ENCODE measurements at places on chromosomes 1 and 21. TPM values are rescaled to one million over a fixed set of nuclear protein-coding genes. Genes with fewer than 3 reads are reported as not detected.

- H3K4me3 ChIP-seq = no peak overlapping the region
- H3K4me1 ChIP-seq = no peaks in the 10 kb centered on the region
- no peaks in the 10 kb centered on the region for H3K27me3 ChIP-seq
- H3K36me3 ChIP-seq = peaks cover 89% of the 10 kb centered on the region
- DNase-seq = no peak
These were observed 14.3 kb upstream of the DNAJC28 start for GRCh38 chr21:33505833-33506232.

DNA sequence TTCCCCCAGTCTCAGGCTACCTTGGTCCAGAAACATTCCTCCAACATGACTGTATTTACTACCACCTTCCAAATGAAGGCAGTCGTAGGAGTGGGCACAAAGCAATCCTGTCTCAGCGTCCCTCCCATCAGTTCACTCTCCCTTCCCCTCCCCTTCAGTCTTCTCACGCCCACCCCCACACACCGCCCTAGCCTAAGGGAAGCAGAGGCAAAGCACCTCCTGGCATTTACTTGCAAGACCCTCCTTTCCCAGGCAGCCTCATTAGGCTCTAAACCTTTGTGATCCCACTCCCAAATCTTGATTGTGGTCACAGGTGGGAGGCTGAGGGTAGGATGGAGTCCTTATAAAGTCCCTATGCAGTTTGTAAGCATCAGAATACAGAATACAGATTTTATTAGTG lies 23.9 kb upstream of the LPAR3 start:
- H3K4me3 ChIP-seq = no peak overlapping the region
- H3K36me3 ChIP-seq = no peaks in the 10 kb centered on the region
- no peaks in the 10 kb centered on the region for H3K27me3 ChIP-seq
- H3K4me1 ChIP-seq = no peaks in the 10 kb centered on the region
- no peak overlapping the region for H3K27ac ChIP-seq

DNA sequence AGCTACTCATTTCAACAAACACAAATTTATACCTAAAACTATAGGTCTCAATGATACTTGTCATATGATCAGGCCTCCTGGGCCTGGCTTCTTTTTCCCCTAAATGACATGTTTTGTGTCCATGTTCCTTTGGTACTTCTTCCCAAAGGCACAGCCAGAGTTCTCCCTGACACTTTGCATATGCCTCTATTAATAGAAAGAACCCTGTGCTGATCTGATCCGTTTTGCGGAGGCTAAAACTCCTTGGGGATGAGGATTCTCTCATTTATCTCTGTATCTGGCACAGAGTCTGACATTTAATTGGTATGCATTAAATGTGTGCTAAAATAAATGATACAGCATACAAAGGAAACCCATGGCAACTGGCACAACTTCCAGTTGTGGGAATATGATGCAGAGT lies 11.5 kb downstream of the ATPAF1 start:
- peaks cover 90% of the 10 kb centered on the region for H3K36me3 ChIP-seq
- peak; percentile 32 for DNase-seq
- no peak overlapping the region for H3K4me3 ChIP-seq
- H3K4me1 ChIP-seq = peaks cover 6% of the 10 kb centered on the region
- no peaks in the 10 kb centered on the region for H3K27me3 ChIP-seq

DNA sequence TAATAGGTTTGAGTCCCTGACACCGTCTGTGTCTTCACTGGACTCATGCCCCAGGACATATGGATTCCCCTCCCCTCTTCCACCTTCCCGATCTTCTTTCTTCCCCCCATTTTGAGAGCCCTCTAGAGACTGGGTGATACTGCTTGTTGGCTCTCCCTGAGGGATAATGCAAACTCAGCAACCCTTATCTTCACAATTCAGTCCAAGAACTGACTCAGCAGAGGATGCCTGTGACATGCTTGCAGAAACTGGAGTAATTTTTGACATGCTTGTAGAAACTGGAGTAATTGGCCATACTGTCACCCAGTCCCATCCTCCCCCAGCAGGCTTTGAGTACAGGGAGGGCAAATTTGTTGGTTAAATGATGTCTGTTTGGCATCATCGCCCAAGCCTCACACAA lies 127.6 kb upstream of the CTTNBP2NL start:
- no peak overlapping the region for H3K4me3 ChIP-seq
- no peaks in the 10 kb centered on the region for H3K27me3 ChIP-seq
- peak overlapping the region; percentile 26 for H3K27ac ChIP-seq
- no peaks in the 10 kb centered on the region for H3K36me3 ChIP-seq

GRCh38 chr1:179870870-179871269 lies 6.7 kb downstream of the TOR1AIP2 start:
- H3K27me3 ChIP-seq = no peaks in the 10 kb centered on the region
- no peak overlapping the region for H3K4me3 ChIP-seq
- H3K4me1 ChIP-seq = peaks cover 66% of the 10 kb centered on the region

DNA sequence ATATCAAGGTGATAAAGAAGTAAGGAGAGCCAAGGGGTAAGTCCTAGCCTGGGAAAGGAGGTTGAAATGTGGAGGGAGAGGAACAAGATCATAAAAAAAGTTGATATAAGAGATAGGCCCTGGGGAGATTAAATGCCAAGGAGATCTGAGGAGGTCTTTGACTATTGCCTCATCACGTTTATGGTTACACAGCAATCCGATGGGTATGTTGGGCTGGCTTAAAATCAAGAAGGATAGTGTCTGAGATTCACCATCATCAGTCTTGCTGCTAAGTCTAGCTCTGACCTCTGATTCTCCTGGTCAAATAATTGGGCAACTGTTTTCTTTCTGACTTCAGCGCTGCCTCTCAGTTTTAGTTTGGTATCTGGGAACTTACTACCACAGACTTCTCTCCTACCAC lies 416.3 kb downstream of the GPATCH2 start:
- no peaks in the 10 kb centered on the region for H3K4me1 ChIP-seq
- H3K27me3 ChIP-seq = no peaks in the 10 kb centered on the region
- no peaks in the 10 kb centered on the region for H3K36me3 ChIP-seq
- H3K4me3 ChIP-seq = no peak overlapping the region
- no peak for DNase-seq

GRCh38 chr1:164953098-164953497 lies 394.1 kb downstream of the PBX1 start:
- no peaks in the 10 kb centered on the region for H3K36me3 ChIP-seq
- H3K4me1 ChIP-seq = no peaks in the 10 kb centered on the region
- H3K27ac ChIP-seq = no peak overlapping the region
- no peak overlapping the region for H3K4me3 ChIP-seq
- peak; percentile 18 for DNase-seq
- no peaks in the 10 kb centered on the region for H3K27me3 ChIP-seq

- no peak for DNase-seq
- no peak overlapping the region for H3K27ac ChIP-seq
- no peak overlapping the region for H3K4me3 ChIP-seq
- no peaks in the 10 kb centered on the region for H3K4me1 ChIP-seq
- H3K36me3 ChIP-seq = no peaks in the 10 kb centered on the region
These were observed 670.9 kb upstream of the NR5A2 start for GRCh38 chr1:199356561-199356960.

DNA sequence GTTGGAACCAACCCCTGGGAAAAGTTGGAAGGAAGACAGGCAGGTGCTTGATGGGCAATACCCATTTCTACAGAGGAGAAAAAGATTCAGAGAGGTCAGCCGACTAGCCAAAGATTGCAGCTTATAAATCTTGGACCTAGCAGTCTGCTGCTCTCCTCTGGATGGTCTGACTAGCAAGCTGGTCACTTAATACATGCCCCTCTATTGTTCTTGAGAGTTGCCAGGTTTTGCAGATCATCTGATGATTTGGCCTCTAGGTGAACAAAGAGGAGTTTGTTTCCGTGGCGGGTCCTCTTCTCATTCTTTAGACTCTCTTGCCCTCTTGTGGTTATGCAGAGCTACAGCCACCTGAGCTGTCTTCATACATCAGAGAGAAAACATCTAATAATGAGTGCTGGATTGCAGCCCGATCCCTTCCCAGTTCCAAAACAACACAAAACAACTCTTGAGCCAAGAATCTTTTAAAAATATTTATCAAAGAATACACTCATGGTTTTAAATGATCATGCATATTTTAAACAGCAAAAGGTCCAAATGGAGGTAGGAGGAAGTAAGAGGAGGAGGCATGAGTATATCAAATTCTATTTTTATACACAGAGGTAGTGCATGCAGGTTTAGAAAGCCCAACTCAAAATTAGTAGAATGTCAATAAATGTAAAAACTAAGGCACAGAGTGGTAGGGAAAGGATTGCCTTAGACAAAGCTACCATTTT lies 115.7 kb downstream of the SLC30A10 start:
- peaks cover 25% of the 10 kb centered on the region for H3K27me3 ChIP-seq
- no peaks in the 10 kb centered on the region for H3K36me3 ChIP-seq
- no peaks in the 10 kb centered on the region for H3K4me1 ChIP-seq
- peak; percentile 82 for DNase-seq

DNA sequence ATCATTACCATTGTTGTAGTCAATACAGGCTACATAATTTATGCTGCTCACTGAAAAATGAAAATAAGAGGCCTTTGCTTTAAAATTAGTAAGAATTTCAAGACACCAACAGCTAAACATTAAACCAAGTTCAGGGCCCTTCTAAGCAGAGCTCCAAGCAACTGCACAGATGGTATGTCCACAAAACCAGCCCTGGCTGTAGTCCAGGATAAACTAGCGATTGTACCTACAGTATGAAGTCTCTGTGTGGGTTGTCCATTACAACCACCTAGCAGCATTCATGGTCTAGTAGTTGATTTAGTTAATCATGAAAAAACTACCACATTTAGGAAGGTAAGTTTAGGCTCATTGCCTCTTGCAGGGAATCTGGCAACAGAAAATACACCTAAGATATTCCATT lies 35.3 kb downstream of the CLCA4 start:
- H3K27ac ChIP-seq = no peak overlapping the region
- no peak for DNase-seq
- H3K36me3 ChIP-seq = no peaks in the 10 kb centered on the region
- H3K4me3 ChIP-seq = no peak overlapping the region

- H3K27ac ChIP-seq = no peak overlapping the region
- H3K36me3 ChIP-seq = no peaks in the 10 kb centered on the region
- no peak for DNase-seq
These were observed 7.9 kb upstream of the OR2B11 start for GRCh38 chr1:247465796-247466195.

- H3K36me3 ChIP-seq = no peaks in the 10 kb centered on the region
- H3K4me1 ChIP-seq = no peaks in the 10 kb centered on the region
- H3K4me3 ChIP-seq = no peak overlapping the region
- no peak overlapping the region for H3K27ac ChIP-seq
- no peaks in the 10 kb centered on the region for H3K27me3 ChIP-seq
These were observed 12.2 kb upstream of the FASLG start for GRCh38 chr1:172646653-172647052.

DNA sequence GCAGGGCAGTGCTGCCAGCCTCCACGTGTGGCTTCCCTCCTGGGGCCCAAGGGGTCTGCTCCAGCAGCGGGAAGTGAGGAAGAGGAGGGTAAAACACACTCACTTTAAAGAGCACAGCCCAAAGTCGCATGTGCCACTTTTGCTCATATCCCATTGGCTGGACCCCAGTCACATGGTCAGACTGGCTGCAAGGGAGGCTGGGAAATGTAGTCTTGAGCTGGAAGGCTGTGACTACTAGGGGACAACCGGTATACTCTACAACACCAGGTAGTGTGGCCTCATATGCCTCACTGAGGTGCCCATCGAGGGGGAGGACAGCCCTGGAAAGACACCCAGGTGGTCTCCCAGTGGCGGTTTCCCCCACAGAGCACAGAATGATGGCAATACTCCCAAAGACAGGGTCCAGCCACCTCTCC lies 45.2 kb downstream of the CAMK2N1 start:
- no peaks in the 10 kb centered on the region for H3K4me1 ChIP-seq
- peaks cover 19% of the 10 kb centered on the region for H3K27me3 ChIP-seq
- H3K36me3 ChIP-seq = no peaks in the 10 kb centered on the region

GRCh38 chr1:55287723-55288122 lies 72.6 kb upstream of the USP24 start:
- no peak overlapping the region for H3K27ac ChIP-seq
- DNase-seq = no peak
- H3K27me3 ChIP-seq = no peaks in the 10 kb centered on the region
- no peak overlapping the region for H3K4me3 ChIP-seq

MEX3A gene
- total RNA-seq = not detected

NPPB gene
- total RNA-seq = not detected

GJA9 gene
- 0.73 TPM for total RNA-seq

GBP3 gene
- 57.7 TPM for total RNA-seq

C1orf115 gene
- total RNA-seq = 9.3 TPM

EIF3I gene
- 444 TPM for total RNA-seq

RAB7B gene
- 7.5 TPM for total RNA-seq

NBPF6 gene
- not detected for total RNA-seq

SYNC gene
- total RNA-seq = 12.3 TPM
